ENCODE measurements at places on chromosomes 5 and 9.

DNA sequence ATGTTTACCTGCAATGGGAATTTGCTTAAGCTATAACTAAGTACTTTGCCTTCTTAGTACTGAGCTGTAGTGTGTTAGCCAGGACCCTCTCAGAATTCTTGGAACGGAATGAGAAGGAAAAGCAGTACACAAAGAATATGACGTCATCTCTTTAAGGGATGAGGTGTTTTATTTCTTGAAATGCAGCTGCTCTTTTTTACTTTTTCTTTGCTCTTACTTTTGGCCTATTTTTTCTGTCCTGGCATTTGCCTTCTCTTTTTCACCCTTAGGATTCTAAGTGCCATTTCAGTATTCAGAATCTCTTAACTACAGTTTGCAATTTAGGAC is 10.1 kb downstream of the KIF2A start:
- no peaks in the 10 kb centered on the region for H3K27me3 ChIP-seq
- no peak overlapping the region for H3K4me3 ChIP-seq
- H3K36me3 ChIP-seq, result no peaks in the 10 kb centered on the region
- DNase-seq, result no peak

DNA sequence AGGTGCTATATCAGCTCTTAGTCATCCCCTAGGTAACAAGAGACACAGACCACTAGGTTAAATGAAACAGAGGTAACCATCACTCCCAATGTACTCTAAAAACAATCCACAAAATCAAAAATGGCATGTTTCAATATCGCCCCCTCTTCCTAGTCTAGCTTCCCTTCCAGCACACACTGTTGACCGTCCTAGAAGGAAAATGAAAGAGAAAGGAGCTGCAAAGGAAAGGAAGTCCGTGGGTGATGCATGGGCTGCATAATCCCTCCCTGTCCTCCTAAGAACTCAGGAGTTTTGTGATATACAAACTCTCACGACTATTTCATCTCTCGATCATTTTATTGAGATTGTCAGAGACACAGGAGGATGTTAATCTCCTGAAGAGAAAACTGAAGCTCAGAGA is 101.6 kb downstream of the RFK start:
- no peak for DNase-seq
- H3K27ac ChIP-seq, result no peak overlapping the region
- H3K4me1 ChIP-seq, result no peaks in the 10 kb centered on the region
- no peaks in the 10 kb centered on the region for H3K36me3 ChIP-seq
- no peak overlapping the region for H3K4me3 ChIP-seq

DNA sequence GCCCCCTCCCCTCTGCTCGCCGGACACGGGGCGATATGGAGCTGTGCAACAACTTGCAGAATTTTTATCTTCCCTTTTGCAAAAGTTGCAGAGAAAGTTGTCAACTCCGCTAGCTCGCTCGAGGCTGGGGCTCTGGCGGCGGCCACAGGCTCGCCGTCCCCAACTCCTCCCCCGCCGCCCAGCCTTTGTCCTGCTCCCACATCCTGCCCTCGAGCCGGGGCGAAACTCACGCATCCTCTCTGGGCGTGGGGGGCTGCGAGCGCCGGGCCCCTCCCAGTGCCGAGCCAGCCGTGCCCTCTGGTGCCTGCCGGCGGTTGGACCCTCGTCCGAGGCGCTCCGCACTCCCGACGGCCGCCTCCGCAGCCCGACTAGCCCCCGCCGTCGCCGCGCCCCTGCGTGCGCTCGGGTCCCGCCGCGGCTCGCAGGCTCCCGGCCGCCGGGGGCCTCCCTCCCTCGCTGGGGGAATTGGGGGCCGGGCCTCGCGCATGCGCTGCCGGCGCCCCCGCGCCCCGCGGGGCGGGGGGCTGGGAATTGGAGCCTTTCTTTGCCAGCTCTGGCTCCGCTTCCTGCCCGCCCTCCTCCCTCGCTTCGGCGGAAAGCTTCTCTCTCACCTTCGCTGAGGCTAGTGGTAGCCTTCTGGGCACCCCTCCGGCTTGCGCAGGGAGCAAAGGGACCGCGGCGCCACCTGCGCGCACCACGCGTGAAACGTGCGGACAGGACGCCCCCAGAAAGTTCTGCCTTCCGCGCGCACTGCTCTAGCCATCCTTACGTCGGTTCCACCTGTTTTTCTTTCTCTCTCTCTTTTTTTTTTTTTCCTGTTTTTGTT is at the start of gene CCNJL:
Gene CCNJL, minus strand, starts transcription at position 431 of the 826 bp plus-strand sequence. CDS start 641 bp downstream, outside the sequence.
- peaks cover 26% of the 10 kb centered on the region for H3K4me1 ChIP-seq
- no peaks in the 10 kb centered on the region for H3K36me3 ChIP-seq
- DNase-seq, result peak; percentile 59
- H3K4me3 ChIP-seq, result peak within 1 kb of the TSS; percentile 84
- H3K27ac ChIP-seq, result peak within 1 kb of the TSS; percentile 54

- no peaks in the 10 kb centered on the region for H3K4me1 ChIP-seq
- no peaks in the 10 kb centered on the region for H3K36me3 ChIP-seq
- no peaks in the 10 kb centered on the region for H3K27me3 ChIP-seq
- no peak overlapping the region for H3K27ac ChIP-seq
- no peak for DNase-seq
- no peak overlapping the region for H3K4me3 ChIP-seq
Observed at GRCh38 chr9:116480700-116481099, 206.4 kb upstream of the TRIM32 start.

GRCh38 chr5:150636391-150637244 is 3.8 kb upstream of the SYNPO start:
- H3K36me3 ChIP-seq, result no peaks in the 10 kb centered on the region
- peaks cover 81% of the 10 kb centered on the region for H3K4me1 ChIP-seq
- peak overlapping the region; percentile 10 for H3K4me3 ChIP-seq
- H3K27ac ChIP-seq, result peak overlapping the region; percentile 47

DNA sequence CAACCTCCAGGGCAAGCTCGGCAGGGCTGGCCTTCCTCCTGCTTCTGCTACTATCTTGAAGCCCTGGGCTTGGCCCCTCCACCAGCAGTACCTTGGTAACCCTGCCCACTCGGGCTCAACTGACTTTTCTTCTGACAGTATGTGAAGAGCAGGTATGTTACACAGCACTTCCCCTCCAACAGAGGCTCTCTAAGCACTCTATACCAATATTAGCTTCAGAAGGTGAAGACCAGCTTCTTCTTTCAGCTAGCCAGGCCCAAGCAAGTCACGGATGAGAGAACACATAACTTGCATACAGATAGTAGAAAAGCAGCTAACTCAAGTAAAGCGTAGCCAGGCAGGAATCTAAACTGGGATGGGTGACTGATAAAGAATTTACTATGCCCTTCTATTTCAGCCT is 64.3 kb downstream of the FEM1C start:
- H3K27ac ChIP-seq, result no peak overlapping the region
- H3K4me3 ChIP-seq, result no peak overlapping the region
- DNase-seq, result no peak
- no peaks in the 10 kb centered on the region for H3K27me3 ChIP-seq
- no peaks in the 10 kb centered on the region for H3K36me3 ChIP-seq
- H3K4me1 ChIP-seq, result no peaks in the 10 kb centered on the region

- DNase-seq, result peak; percentile 62
- H3K36me3 ChIP-seq, result no peaks in the 10 kb centered on the region
- no peaks in the 10 kb centered on the region for H3K4me1 ChIP-seq
- H3K27ac ChIP-seq, result no peak overlapping the region
- H3K27me3 ChIP-seq, result no peaks in the 10 kb centered on the region
- H3K4me3 ChIP-seq, result no peak overlapping the region
Observed at GRCh38 chr9:75615284-75615683, 275.2 kb upstream of the PCSK5 start.

DNA sequence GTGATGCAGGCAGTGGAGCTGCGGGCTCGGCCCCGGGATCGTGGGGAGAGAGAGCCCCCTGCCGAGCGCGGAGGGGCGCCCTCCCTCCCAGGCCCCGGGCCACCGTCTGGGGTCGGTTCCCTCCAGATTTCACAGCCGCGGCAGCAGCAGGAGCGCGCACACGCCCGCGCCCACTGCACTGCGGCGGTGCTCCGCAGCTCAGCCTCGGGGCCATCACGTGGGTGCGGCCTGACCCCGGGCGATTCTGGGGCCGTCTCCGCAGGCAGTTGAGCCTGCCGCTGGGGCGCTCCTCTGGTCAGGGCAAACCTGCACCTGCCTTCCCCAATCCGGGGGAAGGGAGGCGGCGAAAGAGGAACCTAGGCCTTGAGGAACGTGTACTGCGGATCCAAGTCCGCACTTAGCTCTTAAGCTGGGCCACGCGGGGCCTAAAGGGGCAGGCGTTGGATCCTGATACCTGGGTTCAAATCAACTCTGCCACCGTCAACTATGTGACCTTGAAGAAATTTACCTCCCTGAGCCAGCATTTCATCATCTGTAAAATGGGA is 9.4 kb upstream of the DELE1 start:
- H3K27ac ChIP-seq, result no peak overlapping the region
- H3K4me3 ChIP-seq, result no peak overlapping the region
- DNase-seq, result no peak
- H3K36me3 ChIP-seq, result no peaks in the 10 kb centered on the region
- peaks cover 14% of the 10 kb centered on the region for H3K4me1 ChIP-seq
- H3K27me3 ChIP-seq, result peaks cover 16% of the 10 kb centered on the region

DNA sequence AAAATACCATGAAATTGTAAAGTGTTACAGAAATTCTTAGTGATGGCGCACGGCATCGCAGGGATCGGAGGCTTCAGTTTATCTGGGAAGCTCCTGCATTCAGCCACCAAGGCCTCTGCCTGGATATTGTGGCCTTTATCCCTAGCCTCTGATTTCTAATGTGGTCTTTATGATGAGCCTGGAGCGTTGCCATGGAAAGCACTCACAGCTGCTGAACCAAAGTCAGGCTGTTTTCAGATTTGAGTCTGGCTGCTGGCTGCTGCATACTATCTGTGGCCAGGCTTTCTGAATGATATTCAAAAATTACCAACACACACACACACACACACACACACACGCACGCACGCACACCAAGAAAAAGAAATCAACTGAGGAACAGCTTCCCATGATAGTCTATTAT is 101.1 kb upstream of the ZNF366 start:
- DNase-seq, result no peak
- H3K27ac ChIP-seq, result no peak overlapping the region
- H3K4me3 ChIP-seq, result no peak overlapping the region
- no peaks in the 10 kb centered on the region for H3K27me3 ChIP-seq
- peaks cover 6% of the 10 kb centered on the region for H3K4me1 ChIP-seq

DNA sequence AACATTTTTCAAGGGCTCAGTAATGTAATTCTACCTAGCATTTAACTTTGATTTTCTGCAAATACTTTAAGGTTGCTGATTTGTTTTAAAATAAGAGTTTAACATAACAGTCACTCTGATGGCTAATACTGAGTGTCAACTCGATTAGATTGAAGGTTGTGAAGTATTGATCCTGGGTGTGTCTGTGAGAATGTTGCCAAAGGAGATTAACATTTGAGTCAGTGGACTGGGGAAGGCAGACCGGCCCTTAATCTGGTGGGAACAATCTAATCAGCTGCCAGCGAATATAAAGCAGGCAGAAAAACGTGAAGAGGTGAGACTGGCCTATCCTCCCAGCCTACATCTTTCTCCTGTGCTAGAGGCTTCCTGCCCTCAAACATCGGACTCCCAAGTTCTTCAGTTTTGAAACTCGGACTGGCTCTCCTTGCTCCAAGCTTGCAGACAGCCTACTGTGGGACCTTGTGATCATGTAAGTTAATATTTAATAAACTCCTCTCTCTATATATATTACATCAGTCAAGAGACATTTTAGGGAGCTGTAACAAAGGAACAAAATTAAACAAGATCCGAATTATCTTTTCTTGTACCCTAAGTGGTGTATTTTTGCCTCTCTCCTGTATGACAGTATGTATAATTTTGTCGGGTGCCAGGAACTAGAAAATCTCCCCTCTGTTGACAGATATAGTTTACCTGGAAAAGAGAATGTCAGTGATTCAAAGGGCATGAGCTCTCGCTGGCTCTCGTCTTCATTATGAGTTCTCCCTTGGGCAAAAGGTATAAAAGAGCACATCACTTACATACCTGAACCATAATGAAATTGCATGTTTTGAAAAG is 576.1 kb downstream of the LRRC70 start:
- no peaks in the 10 kb centered on the region for H3K36me3 ChIP-seq
- DNase-seq, result no peak
- no peak overlapping the region for H3K27ac ChIP-seq
- no peaks in the 10 kb centered on the region for H3K4me1 ChIP-seq

DNA sequence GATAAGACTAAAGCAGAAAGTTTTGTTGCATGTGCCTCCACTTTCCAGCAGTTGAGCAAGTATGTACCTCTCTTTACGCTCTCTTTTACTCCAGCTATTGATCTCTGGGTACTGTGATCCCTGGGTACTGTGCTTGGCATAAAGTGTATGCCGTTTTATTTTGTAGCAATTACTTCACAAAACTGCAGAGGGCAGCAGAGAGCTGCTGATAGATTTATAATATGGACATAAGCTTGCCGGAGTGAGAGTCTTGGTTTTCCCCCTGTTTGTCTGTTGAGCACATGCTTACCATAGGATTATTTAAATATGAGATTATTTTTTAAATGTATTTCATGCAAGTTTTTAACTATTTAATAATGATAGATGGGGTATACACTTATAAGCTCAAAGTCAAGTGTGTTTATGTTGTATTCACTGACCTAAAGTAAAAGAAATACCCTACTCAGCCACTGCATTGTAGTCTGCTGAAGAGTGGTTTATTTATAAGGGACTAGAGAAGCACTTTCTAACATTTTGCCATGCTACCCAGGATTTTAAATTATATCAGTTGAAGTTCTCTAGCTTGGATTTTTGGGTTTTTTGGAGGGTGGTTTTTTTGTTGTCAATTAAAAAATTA is 13.0 kb downstream of the TTC1 start:
- H3K27ac ChIP-seq, result no peak overlapping the region
- H3K4me1 ChIP-seq, result peaks cover 13% of the 10 kb centered on the region
- H3K36me3 ChIP-seq, result peaks cover 78% of the 10 kb centered on the region
- no peaks in the 10 kb centered on the region for H3K27me3 ChIP-seq

- no peak overlapping the region for H3K4me3 ChIP-seq
- H3K27ac ChIP-seq, result no peak overlapping the region
- no peaks in the 10 kb centered on the region for H3K36me3 ChIP-seq
- H3K4me1 ChIP-seq, result no peaks in the 10 kb centered on the region
- H3K27me3 ChIP-seq, result no peaks in the 10 kb centered on the region
Observed at GRCh38 chr9:38670542-38671371, 49.2 kb downstream of the FAM240B start.

DNA sequence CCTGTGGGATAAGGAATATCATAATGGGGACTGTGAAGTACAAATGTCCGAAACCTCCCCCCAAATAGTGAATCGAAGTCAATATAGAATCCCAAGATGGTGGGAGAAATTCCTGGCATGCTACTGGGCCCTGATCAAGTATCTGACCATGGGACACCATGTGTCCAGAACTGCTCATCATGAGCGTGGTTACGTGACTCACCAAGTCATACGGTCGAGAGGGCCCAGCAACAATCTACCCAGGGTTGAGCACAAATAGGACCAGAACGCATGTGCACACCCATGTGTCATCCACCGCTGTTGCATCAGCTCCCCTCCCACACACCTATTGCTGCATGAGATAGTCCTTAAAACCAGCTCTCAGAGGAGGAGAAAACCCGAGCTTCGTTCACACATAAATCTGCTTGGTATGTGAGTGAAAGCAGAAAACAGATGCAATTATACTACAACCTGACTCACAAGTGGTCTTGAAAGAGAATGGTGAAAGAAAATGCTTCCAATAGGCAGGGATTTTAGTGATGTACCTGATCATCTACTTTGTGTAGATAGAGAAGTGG is 353.2 kb downstream of the CWC27 start:
- no peaks in the 10 kb centered on the region for H3K36me3 ChIP-seq
- peak; percentile 78 for DNase-seq
- H3K4me3 ChIP-seq, result no peak overlapping the region

Data from MCF 10A (cell line).